ENCODE measurements at places on chromosomes 11 and 22.

DNA sequence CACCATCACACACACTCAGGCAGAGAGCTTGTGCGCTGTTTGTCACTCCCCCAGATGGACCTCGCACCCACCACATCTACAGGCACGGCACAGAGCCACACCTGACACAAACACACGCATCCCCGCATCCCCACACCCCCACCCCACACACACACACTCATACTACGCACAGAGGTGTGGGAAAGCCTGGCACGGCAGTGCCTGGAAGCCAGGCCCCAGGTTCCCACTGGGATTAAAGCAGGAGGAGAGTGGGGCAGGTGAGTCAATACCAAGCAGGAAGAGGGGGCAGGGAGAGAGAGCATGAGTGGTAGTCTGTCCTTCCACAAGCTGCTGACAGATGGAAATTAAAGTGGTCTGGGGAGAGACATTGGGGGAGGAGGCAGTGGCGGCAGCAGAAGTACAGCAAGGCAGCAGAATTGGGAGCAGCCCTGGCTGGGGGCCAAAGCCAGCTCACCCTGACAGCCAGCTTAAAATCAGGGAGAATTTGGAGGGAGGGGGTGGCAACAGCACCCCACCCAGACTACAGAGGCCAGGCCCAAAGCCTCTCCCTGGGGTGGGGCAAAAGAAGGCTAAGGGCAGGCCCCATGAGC lies 20.7 kb downstream of the TNKS1BP1 start:
- DNase-seq: peak; percentile 40

DNA sequence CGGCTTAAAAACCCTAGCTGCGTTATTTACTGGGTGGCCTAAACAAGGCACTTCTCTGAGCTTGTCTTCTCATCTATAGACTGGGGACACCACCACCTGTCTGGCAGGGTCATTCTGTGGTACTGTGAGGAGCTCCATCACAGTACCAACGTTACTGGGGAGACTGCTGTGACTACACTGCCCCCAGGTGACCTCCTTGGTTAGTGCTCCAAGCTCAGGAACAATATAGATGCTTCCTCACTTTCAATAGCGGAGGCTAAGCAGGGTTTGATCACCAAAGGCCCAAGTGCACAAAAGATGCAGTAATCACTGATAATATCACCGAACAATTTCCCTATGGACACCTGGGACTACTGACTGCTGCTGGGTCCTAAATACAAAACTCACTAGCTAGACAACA lies 18.8 kb downstream of the PRPF19 start:
- DNase-seq: peak; percentile 41

GRCh38 chr11:76658651-76659650 lies 11.6 kb downstream of the LRRC32 start:
- DNase-seq: no peak

DNA sequence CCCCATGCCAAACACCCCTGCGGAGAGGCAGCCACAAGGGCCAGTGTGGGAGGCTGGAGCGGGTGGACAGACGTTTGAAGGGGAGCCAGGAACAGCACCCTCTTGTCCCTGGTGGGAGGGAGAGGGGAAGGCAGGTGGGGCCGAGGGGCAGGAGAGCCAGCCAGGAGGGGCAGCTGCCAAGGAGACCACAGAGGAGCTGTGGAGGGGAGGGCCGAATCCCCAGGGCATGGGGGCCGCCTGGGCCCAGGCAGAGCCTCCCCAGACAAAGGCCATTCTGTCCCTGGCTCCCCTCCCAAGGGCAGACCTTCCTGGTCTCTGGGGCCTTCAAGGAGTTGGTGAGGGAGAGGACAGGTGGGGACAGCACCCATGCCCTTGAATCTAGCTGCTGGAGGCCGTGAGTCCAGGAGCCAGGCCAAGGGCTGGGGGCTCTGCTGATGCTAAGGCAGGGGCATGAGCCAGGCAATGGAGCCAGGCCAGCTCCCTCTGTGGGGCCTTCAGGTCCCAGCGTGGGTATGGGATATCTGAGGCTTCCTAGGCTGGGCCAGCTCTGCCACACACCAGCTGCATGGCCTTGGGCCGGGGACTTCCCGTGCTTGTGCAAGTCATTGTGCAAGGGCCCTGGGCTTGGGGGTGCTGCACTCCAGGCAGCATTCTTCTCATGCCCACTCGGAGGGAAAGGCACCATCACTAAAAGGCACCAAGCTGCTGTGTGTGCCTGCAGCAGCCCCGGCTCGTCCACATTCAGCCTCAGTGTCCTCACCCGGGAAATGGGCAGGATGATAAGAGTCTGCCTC lies 11.4 kb downstream of the EMID1 start:
- DNase-seq: peak; percentile 64

- DNase-seq: peak; percentile 8
These were observed 119.8 kb upstream of the ANO1 start for GRCh38 chr11:69958308-69958707.

DNA sequence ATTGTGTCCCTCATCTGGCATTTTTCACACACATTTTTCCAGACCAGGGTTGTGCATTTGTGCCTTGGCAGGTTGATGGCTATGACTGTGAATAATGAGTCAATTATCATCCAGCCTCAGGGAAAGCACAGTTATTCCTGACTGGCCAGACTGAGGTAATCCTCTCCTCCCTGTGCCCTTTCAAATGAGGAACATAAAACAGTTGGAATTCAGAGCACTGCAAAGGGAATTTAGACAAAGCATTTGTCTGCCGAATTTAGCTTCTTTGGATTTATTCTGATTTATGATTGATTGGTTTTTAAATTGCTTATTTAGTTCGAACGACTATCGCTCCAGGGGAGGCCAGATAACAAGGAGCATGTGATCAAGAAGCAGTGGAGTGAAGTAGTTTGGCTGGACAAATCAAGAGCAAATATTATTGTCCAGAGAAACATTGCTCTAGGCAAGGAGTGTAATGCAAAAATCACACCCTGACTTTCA lies 30.8 kb upstream of the RAG2 start:
- no peak for DNase-seq

DNA sequence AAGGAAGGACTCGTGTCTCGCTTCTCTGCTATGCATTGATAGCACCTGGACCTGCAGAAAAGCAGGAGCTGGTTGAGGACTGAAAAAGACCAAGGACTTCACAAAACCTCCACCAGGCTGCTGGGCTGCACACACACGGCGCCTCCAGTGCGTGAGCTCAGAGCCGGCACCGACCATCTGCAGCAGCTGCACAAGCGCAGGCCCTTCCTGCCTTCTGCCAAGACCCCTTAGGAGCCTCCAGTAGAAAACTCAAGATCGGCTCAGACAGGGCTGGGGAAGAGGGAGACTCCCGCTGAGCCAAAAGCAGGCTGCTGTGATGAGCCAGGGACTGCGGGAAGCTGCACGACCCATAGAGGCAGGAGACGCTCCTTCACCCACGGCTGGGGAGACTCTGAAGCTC lies 70.9 kb downstream of the PHF21B start:
- DNase-seq: no peak

GRCh38 chr11:3130269-3131071 lies 34.6 kb downstream of the OSBPL5 start:
- no peak for DNase-seq

- no peak for DNase-seq
These were observed 37.1 kb downstream of the PKNOX2 start for GRCh38 chr11:125201525-125202141.

DNA sequence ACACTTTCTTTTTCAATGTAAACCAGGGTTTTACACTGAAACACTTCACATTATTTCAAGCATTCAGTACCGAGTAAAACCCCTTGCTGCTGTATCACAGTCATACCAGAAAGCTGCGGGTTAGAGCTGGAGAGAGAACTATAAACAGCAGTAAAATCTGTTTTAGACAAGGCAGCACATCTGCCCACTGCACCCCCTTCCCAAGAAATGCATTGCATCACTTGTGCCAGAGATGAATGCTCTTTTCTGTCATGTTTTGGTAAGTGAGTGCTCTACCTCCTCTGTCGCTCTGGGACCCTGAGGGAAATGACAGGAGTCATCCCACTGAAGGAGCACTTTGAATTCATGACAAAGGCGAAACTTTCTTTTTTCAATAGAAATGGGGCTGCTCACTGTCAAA lies 107.2 kb downstream of the MAML2 start:
- peak; percentile 69 for DNase-seq

- DNase-seq: no peak
These were observed 84.4 kb downstream of the PRR5L start for GRCh38 chr11:36380296-36381014.

DNA sequence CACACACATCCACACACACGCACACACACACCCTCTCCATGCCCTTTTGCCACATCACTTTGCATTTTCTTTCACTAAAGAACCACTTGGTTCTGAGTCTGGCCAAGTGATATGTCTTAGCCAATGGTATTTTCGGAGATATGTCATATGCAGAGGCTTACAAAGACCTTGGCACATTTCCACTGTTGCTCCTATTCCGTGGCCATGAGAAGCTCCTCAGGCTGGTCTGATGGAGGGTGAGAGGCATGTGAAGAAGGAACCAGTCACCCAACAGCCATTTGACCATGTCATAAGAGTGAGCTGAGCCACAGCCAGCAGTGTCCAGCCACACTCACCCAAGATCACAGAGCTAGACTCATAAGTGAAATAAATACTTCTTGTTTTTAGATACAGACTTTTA lies 212.6 kb upstream of the NAV2 start:
- peak; percentile 83 for DNase-seq

GRCh38 chr11:7672960-7673723 lies at the start of gene CYB5R2:
Gene CYB5R2 (minus strand): TSS chr11:7673500. CDS start chr11:7672825, 675 bp downstream.
- DNase-seq: peak; percentile 51

DNA sequence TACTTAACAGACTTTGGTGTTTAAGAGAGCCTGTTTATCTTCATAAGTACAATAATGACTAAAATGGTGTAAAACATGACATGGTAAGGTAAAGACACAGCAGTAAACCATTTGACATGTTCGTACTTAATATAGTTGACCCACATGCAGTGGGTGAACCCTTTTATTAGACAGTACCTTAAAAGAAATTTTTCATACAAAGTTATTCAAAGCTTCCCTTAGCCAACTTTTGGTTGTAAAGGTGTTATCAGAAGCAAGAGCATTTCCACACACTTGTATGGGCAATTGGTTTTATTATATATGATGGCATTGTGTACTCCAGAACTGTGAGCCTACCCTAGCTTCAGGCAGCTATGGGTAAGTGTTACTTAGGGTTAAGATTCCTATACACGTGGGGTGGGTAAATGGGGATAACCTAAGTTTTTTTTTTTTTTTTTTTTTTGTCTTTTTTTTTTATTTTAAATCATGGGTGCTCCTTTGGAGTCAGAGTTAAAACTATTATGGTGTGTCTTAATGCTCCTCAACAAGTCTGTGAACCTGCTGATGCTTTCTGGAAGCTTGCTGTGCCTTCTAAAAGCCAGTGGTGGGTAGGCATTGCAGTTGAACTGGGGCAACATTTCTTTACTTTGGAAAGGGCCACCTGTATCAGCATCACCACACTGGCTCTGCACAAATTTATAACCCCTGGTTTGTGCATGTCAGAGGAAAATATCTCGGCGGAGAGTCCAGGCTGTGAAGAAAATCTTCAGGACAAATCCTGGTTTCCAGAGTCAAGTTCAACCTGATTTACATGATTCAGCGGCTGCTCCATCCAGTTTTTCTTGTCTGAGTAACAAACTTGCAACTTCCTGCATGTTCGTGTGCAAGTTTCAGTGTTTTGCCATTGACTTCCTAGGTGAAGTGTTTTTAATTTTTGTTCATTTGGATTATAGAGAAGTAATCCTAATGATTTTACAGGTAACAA lies 3.3 kb downstream of the PCF11 start:
- DNase-seq: peak; percentile 52

DNA sequence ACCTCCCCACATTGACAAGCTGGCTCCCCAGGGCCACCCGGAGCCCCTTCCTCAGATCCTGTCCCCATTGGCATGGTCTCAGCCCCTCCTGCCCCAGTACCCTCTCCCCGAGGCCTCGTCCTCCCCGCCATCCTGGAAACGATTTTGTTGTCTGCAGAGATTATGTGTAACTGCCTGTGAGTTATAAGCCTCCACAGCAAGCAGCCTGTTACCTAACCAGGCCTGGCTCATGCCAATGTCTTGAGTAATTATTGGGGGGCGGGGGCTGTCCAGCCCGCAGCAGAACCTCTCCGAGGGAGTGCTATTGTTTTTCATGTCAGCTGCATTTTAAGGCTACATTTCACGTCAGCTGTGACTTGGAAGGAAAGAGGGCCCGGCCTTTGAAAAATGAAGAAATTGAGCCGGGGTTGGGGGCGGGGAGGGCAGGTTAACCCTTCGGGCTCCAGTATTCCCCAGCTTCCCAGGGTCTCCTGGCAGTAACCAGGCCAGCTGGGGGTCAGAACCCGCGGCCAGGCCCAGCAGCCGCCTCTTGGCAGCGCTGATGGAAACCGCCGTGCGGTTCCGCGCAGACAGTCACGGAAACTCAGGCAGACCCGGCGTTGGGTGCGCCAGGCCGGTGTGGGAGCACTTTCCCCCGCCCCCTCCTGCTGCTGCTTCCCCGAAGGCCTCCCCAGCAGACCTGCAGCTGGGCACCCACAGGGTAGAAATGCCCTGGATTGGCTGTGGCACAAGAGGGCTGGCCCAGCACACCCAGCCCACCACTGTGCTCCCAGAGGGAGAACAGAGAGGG lies 59.5 kb downstream of the CDKN1C start:
- DNase-seq: peak; percentile 99

DNA sequence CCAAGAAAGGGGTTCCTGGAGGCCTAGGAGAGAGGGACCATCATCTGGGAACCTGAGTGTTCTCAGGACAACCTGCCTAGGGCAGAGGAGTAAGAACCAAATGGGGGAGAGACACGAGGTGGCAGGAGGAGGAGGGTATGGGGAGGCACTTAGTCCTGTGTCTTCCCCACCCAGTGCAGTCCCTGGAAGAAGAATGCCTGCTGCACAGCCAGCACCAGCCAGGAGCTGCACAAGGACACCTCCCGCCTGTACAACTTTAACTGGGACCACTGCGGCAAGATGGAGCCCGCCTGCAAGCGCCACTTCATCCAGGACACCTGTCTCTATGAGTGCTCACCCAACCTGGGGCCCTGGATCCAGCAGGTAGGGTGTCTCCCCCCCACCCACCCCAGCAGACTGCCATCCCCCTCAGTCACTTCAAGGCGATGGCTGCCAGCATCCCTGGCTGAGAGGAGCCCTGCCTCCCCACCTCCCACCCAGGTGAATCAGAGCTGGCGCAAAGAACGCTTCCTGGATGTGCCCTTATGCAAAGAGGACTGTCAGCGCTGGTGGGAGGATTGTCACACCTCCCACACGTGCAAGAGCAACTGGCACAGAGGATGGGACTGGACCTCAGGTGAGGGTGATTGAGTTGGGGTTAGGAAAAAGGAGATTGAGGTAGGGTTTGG lies 3.7 kb upstream of the INPPL1 start:
- DNase-seq: no peak

GRCh38 chr22:19981171-19981960 lies 35.3 kb downstream of the ARVCF start:
- DNase-seq: no peak

GRCh38 chr11:121907379-121907778 lies 208.6 kb downstream of the BLID start:
- DNase-seq: no peak

GRCh38 chr11:10500757-10501684 lies 40.0 kb downstream of the RNF141 start:
- DNase-seq: no peak

- no peak for DNase-seq
These were observed 2.5 kb upstream of the FEZ1 start for GRCh38 chr11:125498521-125498920.

GRCh38 chr11:75147875-75148263 lies 3.0 kb upstream of the SLCO2B1 start:
- DNase-seq: no peak

Data from AG10803 (cell line).